ENCODE measurements at places on chromosomes 7 and 10.

- no peak for DNase-seq
Measured at GRCh38 chr7:157403646-157404401, 67.0 kb downstream of the DNAJB6 start.

- DNase-seq, result no peak
Measured at GRCh38 chr10:34649385-34649784, 165.7 kb downstream of the PARD3 start.

DNA sequence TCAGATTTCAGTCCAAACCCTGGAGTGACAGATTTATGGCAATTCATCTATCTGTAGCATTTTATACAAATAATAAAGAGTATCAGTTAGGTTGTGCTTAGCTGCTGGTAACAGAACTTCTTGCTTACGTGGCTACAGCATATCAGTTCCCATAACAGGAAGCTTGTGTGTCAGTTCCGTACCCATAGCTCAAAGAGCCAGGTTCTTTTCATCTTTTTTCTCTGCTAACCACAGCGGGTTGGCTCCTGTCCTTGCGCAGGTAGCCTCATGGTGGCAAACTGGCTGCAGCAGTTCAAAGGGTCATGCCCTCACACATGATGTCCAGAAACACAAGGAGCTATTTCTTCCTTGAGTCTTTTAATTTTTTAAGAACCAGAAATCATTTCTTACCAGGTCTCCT lies 1041.8 kb downstream of the GATA3 start:
- DNase-seq, result no peak

GRCh38 chr10:93458821-93459257 lies 23.3 kb downstream of the MYOF start:
- DNase-seq, result peak; percentile 88

GRCh38 chr10:60731134-60731885 lies 47.0 kb upstream of the CDK1 start:
- DNase-seq, result no peak

GRCh38 chr10:5457741-5458140 lies 41.6 kb downstream of the CALML5 start:
- no peak for DNase-seq

DNA sequence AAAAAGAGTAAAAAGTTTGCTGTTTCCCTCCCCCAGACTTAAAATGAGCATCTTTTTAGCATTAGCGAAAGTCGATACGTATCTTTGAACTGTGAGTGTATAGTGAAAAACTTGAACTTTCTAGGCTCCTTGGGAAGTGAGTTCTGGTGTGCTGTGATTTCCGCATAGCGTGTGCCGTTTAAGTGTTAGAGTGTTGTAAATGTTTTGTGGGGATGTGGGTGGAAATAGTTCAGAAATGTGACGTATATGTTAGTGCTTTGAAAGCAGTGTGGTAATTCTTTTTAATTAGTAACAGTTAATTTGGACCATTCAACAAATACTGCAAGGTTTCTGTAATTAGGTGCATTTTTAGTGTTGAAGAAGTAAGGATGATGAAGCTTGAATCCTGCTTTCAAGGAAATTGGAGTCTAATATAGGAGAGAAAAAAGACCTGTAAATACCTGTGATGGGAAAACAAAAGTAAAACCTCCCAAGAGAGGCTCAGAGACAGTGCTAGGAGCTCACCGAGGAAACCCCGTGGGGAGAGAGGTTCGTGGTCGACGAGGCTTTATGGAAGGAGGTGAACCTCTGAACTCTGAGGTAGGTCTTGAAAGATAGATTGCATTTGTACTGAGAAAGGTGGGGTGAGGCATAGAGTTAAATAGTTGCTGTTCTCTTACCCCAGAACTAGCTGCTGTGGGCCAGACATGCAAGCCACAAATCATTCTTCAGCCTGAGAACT lies 40.8 kb downstream of the RBM33 start:
- no peak for DNase-seq

GRCh38 chr7:21942955-21943354 lies 2.7 kb downstream of the CDCA7L start:
- no peak for DNase-seq

DNA sequence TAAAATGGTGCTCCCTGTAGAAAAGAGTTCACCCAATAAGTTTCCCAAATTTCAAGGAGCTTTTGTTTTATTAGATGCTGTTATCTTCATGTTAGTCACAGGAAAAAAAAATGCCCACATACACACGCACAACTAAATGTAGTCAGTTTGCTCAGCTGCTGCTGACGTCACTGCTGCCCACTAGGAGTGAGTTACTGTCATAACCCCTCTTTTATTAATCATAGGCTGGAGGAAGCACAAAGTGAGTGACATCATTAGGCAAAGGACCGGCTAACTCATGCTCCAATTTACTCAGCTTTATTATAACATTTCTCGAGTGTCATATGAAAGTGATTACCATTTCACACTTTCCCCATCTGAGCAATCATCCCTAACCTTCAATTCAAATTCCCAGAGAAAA lies 6.7 kb upstream of the INHBA start:
- DNase-seq, result no peak
